ENCODE measurements at places on chromosomes 11 and 22. TPM values are rescaled to one million over a fixed set of nuclear protein-coding genes. Genes with fewer than 3 reads are reported as not detected.
A peak's percentile ranks its signal among the peaks of the same experiment; 100 is the strongest.

ACRV1 gene
- not detected for total RNA-seq

ENTHD1 gene
- 0.70 TPM for total RNA-seq

TSPAN32 gene
- 6.0 TPM for total RNA-seq

AMOTL1 gene
- 2.3 TPM for total RNA-seq

- DNase-seq: no peak
These were observed 14.0 kb upstream of the GDPD5 start for GRCh38 chr11:75539459-75540334.

- DNase-seq: peak; percentile 44
These were observed 852 bp downstream of the TRAF6 start for GRCh38 chr11:36509201-36509639.

DNA sequence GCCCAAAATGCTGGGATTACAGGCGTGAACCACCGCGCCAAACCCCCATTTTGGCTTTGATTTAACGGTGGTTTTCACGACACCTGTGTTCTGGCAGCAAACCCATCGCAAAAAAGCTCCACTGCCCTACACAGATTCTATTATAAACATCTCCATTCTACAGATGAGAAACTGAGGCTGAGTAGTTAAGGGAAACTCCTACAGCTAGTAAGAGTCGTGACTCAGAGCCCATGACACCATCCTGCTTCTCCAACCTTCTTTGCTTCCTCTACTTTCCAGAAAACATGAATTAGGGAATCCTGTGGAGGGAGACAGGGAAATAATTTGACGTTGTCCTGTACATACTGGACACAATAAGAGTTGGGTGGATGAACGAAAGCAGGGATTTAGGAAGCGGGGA lies 429 bp upstream of the SNX15 start:
- DNase-seq: no peak

Data from activated CD4-positive, alpha-beta T cell treated with anti-CD3 and anti-CD28 coated beads for 36 hours (primary cell).